ENCODE measurements at places on chromosomes 12 and 14.

DNA sequence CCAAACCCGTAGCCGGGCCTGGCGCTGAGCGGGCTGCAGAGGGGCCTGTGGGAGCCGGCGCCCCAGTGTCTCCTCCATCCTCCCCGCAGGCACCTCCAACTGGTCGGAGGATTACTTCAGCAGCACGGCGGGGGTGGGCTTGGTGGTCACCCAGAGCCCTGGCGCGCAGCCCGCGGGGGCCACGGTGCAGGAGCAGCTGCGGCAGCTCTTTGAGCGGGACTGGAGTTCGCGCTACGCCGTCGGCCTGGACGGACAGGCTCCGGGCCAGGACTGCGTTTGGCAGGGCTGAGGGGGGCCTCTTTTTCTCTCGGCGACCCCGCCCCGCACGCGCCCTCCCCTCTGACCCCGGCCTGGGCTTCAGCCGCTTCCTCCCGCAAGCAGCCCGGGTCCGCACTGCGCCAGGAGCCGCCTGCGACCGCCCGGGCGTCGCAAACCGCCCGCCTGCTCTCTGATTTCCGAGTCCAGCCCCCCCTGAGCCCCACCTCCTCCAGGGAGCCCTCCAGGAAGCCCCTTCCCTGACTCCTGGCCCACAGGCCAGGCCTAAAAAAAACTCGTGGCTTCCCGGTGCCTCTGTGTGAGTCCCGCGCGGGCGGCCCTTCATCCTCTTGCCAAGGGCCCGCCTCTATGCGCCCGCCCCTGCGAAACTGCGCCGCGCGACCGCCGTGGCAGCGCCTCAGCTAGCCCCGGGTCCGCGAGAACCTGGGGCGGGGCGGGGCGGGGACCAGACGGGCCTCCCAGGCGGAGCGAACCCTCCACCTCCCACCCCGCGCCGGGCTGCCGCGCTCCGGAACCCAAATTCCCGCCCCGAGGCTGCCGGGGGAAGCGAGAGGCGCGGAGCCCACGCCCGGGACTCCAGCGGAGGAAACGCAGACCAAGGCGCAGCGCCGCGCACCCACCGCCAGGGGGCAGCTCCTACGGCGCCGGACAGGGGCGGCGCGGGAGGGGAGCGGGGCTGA, 8.3 kb downstream of the PLD4 start:
- DNase-seq: peak; percentile 92

DNA sequence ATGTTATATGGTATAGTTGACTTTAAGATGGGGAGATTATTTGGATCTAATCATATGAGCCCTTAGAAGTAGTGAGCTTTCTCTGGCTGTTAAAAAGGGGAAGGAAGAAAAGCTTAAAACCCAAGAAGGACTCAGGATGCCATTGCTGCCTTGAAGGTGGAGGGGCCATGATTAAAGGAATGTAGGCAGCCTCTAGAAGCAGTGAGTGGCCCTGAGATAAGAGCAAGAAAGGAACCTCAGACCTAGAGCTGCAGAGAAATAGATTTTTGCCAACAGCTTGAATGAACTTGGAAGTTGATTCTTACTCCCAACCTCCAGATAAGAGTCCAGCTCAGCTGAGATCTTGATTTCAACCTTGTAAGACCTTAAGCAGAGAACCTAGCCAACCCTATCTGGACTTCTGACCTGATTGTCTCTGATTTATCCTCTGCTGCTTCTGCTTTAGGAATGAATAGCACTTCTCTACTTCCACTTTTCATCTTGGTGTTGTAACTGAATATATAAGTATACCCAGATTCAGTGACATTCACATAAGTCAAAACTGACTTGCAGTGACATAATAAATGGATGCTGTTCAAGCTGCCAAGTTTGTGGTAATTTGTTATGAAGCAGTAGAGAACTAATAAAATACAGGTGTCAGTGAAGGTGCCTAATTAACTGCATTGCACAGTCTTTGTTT, 33.5 kb downstream of the RAD51B start:
- no peak for DNase-seq

- DNase-seq: no peak
These were observed 188.5 kb downstream of the CCDC91 start for GRCh38 chr12:28378736-28379135.

- no peak for DNase-seq
These were observed 73.2 kb downstream of the CEP83 start for GRCh38 chr12:94386422-94386821.

- no peak for DNase-seq
These were observed 44.0 kb downstream of the KICS2 start for GRCh38 chr12:64178122-64178521.

- DNase-seq: no peak
These were observed 1.2 kb upstream of the SLC6A12 start for GRCh38 chr12:215116-215515.

- no peak for DNase-seq
These were observed 457 bp downstream of the SOCS2 start for GRCh38 chr12:93572712-93573551.

DNA sequence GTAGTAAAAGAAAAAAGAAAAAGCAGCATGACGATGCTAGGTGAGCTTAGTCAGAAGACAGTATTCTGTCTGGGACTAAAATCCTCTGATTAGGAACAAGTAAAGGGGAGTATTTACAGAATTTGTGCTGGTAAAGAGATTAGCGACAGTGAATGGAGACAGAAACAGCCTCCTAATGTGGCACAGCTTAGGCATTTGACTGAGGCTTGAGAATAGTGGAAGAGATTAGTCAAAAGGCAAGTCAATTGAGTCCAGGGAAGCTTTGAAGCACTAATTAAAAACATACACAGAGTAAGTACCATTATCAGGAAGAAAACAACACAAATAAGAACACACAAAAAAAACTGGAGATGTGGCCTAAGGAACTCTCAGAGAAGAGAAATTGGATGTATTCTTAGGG, 131.9 kb upstream of the CLEC14A start:
- DNase-seq: no peak
